ENCODE measurements at places on chromosomes 5 and 9. TPM values are rescaled to one million over a fixed set of nuclear protein-coding genes. Genes with fewer than 3 reads are reported as not detected.
A peak's percentile ranks its signal among the peaks of the same experiment; 100 is the strongest.

- DNase-seq, result peak; percentile 32
Measured at GRCh38 chr5:167049043-167049663, 1242.3 kb upstream of the WWC1 start.

GRCh38 chr5:118906947-118907346 lies 81.4 kb downstream of the DTWD2 start:
- DNase-seq, result no peak

Gene IL13
- polyA plus RNA-seq, result 0.15 TPM

DNA sequence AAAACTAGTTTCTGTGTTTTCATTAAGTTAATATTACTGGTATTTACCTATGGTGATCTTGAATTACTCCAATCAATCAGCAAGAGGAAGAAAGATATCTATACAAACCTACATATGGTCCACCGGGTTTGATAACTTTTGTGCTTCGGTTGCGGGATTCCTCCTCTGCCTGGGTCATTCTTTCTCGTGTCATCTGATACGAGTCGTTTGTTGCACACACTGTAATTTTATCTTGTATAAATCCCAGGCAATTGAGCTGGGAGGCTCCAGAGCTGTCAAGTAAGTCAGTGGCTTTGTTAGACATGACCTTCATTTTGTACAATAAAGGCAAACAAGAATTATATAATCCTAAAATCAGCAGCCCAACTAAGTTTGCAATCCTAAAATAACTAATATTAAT lies 48.0 kb downstream of the ELL2 start:
- DNase-seq, result no peak

Gene RETREG1
- 40.9 TPM for polyA plus RNA-seq

DNA sequence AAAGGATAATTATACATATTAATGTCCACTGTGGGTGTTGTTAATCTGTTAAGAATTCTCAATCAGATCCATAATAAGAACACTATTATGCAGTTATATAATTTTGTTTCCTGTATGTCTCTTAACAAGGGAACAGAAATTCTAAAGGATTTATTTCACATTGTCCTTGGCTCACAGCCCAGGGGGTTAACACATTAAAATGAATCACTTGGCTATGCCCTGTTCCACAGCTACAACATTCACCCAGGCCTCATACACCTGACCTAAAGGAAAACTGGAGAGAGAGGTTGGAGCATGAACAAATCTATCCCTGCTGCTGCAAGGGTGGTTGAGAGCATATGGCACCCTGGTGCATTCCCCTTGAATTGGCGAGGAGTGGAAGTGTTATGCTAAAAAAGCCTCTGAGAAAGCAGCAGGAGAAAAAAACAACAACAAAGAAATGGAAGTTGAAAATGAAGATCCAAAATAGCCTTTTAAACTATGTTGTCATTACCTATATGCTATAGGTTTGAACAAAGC lies 116.0 kb downstream of the KCNN2 start:
- no peak for DNase-seq

- no peak for DNase-seq
Measured at GRCh38 chr5:179307931-179308471, 37.3 kb downstream of the ADAMTS2 start.

Gene RAD1
- 35.6 TPM for polyA plus RNA-seq

All from left renal pelvis (tissue), 4 donors.